ENCODE measurements at places on chromosomes 11 and 22.

DNA sequence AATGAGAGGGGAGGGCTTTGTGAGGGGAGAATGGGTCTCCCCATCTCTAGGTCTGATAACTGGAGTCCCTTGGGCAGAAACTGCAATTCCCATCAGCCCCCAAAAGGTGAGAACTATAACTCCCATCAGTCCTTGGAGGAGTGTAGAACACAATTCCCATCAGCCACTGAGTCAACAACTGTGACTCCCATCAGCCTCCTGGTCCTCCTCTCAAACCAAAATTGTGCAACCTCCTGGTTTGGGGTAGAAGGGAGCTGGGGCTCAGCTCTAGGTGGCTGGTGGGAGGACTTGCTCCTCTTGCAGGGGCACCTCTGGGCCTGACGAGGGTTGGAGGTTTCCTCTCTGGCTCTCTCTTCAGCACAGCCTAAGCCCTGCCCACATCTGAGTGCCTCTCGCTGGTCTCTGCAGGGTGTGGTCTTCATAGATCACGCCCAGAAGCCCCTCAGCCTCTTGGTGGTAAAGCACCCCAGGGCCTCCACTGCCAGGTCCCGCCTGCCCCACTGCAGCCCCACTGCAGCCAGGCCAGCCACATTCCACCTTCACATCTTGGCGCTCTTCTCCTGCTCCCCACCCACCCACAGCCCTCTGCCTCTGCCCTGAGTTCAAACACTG lies 18.5 kb downstream of the SLC22A12 start:
- no peak for DNase-seq

- DNase-seq, result no peak
These were observed 564.6 kb downstream of the ETS1 start for GRCh38 chr11:128022761-128023160.

- no peak for DNase-seq
These were observed 71.1 kb downstream of the TTC28 start for GRCh38 chr22:28608546-28608945.

- no peak for DNase-seq
These were observed 634 bp downstream of the TIMM8B start for GRCh38 chr11:112085822-112086421.

DNA sequence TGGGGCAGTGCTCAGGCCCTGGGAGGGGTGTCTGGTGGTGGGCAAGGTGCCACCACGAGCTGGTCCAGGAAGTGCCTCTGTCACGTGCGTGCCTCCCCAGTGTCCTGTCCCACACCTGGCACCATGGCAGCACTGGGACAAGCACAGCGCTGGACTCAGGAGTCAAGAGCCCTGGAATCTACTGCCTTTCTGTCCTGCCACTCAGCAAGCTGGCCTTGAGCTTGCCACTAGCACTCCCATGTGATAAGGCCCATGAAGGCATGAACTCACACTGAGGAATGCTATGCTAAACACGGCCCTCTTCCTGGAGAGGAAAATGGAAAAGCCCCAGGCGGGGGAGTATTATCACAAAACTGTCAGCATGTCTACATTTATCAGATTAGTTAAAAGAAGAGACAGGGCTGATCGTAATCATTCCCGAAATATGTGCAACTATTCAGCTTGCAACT lies 50.7 kb upstream of the SLC35C1 start:
- DNase-seq, result no peak

DNA sequence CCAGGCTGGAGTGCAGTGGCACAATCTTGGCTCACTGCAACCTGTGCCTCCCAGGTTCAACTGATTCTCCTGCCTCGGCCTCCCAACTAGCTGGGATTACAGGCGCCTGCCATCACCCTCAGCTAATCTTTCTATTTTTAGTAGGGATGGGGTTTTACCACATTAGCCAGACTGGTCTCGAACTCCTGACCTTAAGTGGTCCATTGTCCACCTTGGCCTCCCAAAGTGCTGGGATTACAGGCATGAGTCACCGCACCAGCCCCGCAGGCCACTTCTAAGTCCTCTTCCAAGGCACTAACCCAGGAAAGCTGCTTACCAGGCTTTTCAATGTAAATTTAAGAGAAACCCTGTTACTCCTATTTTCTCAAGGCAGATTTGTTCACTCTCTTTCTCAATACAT lies 50.4 kb downstream of the DENND5A start:
- DNase-seq, result no peak

DNA sequence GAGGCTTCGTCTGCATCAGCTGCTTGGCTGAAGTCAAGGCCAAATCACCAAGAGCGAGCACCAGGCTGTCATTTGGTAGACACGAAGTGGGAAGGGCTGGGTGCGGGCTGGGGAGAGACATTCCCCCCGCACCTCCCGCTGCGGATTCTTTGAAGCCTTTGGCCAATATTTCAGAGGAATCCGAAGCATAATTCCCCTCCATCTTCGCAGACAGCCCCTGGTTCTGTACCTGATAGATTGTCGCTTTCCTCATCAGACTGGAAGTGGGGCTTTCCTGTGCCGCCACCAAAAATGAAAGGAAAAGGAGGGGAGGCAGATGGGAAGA lies 15.3 kb downstream of the BLID start:
- DNase-seq, result no peak

- no peak for DNase-seq
These were observed 149.8 kb upstream of the TBCEL start for GRCh38 chr11:120873966-120874735.

DNA sequence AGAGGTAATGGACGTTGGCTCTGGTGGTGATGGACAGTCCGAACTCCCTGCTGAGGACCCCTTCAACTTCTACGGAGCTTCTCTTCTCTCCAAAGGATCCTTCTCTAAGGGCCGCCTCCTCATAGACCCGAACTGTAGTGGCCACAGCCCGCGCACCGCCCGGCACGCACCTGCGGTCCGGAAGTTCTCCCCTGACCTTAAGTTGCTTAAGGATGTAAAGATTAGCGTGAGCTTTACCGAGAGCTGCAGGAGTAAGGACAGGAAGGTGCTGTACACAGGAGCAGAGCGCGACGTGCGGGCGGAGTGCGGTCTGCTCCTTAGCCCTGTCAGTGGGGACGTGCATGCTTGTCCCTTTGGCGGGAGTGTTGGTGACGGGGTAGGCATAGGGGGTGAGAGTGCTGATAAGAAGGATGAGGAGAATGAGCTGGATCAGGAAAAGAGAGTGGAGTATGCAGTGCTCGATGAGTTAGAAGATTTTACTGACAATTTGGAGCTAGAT lies 6.1 kb downstream of the DGCR8 start:
- no peak for DNase-seq

- DNase-seq, result no peak
These were observed 427.6 kb upstream of the FAT3 start for GRCh38 chr11:91796999-91797398.

DNA sequence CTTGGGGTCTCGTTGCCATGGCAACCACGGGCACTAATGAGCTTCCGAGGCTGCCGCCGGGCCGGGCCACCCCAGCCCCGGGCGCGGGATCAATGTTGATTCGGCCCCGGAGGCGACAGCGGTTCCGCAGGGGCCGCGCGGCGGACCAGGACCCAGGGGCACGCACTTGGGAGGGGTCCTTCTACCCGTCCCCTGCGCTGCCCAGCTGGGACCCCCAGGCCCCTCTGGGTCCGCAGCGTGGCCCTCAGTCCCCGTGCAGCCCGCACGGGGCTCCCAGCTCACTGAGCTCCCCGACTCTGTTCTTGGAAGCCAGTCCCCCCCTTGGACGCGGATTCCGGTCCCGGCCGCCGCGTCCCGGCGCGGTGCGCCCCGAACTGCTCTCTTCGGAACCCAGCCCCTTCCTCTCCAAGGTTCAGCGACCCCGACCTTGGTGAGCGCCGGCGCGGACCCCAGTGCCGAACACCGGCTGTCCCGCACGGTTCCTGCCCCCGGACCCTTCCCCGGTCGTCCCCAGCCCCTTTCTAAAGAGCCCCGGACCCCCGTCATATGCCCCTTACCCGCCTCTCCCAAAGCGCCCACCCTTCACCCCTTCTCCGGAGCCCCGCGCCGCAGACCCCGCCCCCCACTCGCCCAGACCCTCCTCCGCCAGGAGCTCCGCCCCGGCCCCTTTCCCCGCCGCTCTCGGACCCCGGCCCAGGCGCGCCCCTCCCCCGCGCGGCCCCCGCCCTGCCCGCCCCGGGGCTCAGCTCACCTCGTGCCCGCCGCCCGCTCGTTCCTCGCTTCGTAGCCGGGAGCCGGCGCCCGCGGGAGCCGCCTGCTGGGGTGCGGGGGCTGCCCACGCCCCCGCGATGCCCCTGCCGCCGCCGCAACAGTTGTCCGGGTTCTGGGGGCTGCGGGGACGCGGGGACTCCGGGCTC lies 18.3 kb upstream of the SHISAL1 start:
- no peak for DNase-seq

DNA sequence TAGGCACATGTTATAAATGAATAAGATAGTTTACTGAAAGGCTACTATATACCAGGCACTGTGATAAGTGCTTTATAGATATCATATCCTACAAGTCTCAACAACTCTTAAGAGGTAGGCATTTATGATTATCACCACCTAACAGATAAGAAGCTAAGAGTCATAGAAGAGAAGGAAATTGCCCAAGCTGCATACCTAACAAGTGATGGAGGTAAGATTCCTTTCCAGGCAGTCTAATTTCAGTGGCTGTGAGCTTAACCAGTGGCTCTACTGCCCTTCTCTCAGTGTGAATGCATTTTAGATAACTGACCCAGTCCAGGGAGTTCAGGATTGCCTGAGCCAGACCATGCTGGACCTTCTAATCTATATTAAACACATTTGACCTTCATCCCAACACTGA lies 39.2 kb downstream of the HEPHL1 start:
- no peak for DNase-seq

GRCh38 chr11:44893846-44894617 lies 56.7 kb downstream of the TP53I11 start:
- DNase-seq, result no peak

DNA sequence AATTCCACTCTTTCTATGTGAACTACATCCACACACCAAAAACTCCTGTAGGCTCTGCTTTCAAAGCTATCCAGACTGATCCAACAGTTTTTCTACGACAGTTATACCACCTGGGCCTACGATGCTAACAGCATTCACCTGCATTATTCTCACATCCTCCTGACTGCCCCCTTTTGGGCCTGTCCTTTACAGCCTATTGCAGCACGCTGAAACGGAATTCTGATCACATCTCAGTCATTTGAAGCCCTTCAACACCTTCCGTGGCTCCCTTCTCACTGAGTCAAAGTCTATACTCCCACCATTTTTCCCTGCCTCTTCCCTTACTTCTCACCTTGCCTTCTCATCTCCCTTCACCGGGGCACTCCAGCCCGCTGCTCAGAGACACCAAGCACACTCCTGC lies 791.3 kb upstream of the KIRREL3 start:
- DNase-seq, result no peak

GRCh38 chr11:43674560-43674959 lies 6.0 kb upstream of the HSD17B12 start:
- DNase-seq, result no peak

DNA sequence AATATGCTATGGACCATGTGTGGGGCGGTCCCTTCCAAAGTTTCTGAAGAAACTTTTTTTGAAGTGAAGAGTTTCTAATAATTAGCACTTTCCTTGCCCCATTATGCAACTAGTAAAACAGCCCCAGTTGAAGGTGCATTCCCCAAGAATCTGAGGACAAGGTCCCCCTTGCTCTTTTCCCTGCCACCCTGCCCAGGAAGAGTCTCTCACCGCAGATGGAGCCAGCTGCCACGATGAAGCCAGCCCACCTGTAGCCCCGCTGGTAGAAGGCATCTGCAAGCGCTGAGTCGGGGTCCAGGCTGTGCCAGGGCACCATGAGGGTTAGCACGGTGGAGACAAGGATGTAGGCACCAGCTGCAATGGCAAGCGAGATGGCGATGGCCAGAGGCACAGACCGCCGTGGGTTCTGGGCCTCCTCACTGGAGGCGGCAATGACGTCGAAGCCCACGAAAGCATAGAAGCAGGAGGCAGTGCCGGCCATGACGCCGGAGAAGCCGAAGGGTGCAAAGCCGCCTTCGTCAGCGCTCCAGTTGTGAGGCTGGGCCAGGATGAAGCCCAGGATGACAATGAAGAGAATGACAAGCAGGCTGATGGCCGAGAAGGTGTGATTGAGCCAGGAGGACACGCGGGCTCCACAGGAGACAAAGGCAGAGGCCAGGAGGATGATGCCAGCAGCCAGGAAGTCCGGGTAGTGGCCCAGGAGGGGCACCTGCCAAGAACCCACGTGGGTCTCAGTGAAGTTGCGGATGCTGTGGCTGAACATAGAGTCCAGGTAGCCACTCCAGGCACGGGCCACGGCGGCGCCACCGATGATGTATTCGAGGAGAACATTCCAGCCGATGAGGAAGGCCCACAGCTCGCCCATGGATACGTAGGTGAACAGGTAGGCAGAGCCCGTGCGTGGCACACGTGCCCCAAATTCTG lies 1.5 kb downstream of the SLC7A4 start:
- no peak for DNase-seq

DNA sequence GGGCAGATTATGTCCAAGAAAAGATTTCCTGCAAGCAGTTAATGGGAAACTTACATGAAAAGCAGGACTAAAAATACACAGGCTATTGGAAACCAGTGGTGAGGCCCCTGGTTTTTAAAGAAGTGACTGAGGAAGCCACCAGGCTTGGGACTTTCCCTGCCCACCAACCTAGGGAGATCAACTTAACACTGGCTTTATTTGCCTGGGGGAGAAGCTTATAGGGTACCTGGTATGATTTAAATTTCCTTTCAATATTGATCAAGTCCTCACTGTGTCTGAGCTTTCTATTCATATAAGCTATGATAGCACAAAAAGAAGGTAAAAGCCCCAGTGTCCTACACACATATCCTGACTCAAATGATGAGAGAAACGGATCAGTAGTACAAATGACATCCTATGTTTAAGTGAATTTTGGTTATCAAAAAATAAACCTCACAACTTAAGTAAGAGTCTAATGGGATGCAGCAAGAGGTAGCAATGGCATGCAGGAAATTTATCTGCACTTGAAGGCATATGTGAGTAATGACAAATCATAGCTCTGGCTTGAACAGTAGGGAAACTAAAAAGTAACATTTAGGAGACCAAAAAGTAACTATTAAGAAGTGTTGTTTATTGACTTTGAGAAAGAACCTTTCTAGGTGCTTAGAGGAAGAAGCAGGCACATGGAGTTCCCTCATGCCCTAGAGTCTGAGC lies 85.3 kb downstream of the GAB2 start:
- no peak for DNase-seq

DNA sequence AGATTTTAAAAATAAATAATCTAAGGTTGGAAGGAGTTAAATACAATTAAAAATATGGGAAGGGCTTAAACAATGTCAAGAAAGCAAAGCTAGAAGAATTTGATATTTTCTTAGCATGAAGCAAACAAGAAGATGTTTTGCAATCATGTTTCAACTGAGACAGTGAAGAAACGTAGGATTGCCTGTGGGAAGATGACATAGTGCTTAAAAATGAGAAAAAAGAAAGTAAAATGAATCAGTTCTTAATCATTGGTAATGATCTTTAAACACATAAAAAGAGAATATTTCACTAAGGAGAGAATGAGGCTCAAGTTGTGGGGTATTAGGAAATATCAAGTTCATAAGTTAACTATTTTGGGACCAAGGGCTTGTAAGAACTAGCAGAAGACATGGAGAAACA lies 855.0 kb downstream of the METTL15 start:
- no peak for DNase-seq

DNA sequence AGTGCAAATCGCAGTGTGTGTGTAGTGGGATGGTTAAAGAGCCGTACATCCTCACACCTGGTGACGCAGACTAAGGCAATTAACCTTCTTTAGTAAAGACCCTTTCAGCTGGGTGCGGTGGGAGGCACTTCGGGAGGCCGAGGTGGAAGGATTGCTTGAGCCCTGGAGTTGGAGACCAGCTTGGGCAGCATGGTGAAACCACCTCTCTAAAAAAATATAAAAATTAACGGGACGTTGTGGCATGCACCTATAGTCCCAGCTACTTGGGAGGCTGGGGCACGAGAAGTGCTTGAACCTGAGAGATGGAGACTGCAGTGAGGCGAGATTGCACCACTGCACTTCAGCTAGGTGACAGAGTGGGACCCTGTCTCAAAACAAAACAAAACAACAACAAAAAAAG lies 31.5 kb downstream of the ZBTB16 start:
- no peak for DNase-seq
